ENCODE measurements at places on chromosomes 13 and 19.

DNA sequence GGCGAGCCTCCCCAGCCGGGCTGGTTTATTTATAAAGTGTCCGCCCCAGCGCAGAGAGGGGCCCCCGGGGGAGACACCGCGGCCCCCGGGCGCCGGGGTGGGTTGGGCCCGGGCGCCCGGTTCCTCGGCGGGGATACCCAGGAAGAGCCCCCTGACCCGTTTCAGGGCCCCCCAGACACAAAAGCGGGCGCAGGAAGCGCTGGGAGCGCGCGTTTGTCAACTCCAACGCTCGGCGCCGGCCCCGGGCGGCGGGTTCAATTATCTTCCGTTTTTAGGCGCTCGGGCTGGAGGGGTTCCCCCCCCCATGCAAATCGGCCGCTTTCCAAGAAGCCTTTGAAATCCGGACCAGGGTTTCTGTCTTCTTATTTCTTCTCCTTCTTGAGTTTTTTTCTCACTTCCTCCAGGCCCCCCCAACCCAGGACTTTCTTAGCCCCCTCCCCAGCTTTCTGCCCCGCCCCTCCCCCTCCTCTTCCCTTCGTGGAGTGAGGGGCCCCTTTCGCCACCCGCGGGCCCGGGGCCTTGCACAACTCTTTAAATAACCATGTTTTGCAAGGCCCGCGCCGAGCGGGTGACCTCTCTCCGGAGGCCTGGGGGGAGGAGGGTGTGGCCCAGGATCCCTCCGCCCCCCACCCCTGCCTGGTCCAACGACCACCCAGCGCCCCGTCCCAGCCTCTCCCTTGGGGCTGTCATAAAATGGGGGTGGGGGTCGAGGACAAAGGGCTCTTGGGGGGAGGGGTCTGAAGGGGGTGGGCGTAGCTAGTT lies 935 bp downstream of the ARID3A start:
- no peak for DNase-seq

DNA sequence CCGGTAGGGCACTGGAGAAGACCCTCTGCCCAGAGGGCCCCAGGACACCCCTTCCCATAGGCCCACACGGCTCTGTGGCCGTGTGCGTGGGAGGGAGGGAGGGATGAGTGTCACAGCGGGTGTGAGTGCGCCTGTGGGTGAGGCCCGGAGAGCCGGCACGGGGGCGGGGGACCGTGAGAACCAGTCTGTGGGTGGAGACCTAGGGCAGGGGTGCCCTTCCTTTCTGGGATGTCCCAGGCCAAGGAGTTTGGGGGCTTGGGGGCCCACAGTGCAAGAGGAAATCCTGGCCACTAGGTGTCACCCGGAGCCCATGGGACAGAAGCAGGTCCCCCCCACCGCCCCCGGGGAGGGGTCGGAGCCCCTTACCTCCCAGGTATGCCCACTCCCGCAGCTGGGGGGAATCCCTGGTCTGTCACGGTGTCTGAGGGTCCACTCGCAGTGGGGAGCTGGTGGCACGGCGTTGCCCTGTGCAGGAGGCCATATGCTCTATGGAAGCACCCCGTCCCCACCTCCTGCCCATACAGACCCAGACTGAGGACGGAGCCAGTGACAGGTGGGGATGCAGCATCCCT lies 16.0 kb upstream of the SLC7A10 start:
- no peak for DNase-seq

GRCh38 chr13:46327246-46327645 lies 59.8 kb downstream of the RUBCNL start:
- DNase-seq = no peak

DNA sequence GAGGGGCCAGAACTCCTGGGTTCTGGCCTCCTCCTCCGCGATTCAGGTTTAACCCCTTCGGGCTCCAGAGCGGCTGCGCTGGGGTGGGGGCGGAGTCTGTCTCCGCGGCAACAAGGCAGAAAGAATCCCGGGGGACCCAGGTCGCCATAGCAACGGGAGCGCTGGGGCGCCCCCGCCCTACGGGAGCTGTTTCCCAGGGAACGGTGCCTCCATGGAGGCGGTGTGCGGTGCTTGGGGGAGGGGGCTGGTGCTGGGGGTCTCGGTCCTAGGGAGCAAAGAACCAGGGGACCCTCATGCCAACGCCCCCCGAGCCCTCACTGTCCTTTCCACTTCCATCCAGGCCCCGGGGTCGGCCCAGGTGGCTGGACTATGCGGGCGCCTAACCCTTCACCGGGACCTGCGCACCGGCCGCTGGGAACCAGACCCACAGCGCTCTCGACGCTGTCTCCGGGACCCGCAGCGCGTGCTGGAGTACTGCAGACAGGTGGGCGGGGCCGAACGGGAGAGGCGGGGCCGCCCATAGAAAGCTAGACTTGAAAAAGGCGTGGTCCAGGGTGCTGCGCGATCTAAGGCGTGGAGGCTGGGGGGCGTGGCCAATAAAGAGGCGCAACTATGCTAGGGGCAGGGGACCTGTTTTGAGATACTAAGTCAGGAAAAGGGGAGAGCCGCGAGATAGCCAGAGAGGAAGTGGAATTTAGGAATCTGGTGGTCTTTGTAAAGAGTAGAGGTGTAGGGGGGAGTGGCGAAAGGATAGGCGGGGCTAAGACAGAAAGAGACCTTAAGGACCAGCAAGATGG lies 1.2 kb downstream of the APLP1 start:
- peak; percentile 97 for DNase-seq

- DNase-seq = no peak
Measured at GRCh38 chr13:93145199-93145598, 81.4 kb upstream of the GPC6 start.

GRCh38 chr19:17255150-17255621 lies 9.4 kb downstream of the USHBP1 start:
- no peak for DNase-seq

GRCh38 chr13:25973576-25973975 lies 78.2 kb downstream of the SHISA2 start:
- no peak for DNase-seq

GRCh38 chr19:23406721-23407120 lies 11.4 kb upstream of the ZNF91 start:
- DNase-seq = no peak

DNA sequence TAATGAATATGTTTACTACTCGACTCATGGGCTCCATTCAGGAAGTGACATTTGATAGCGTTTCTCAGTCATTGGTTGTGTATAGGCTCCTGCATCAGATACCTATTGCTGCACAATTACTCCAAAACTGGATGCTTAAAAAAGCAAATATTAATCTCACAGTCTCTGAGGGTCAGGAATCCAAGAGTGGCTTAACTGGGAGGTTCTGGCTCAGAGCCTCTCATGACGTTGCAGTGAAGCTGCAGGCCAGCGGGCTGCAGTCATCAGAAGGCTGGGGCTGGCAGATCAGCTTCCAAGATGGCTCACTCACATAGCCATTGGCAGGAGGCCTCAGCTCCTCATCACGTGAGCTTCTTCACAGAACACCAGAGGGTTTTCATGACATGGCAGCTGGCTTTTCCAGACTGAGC lies 525.1 kb upstream of the NBEA start:
- DNase-seq = no peak

GRCh38 chr13:23391752-23392151 lies 41.8 kb downstream of the SACS start:
- DNase-seq = no peak

GRCh38 chr13:25778808-25779305 lies 273.0 kb downstream of the SHISA2 start:
- no peak for DNase-seq

DNA sequence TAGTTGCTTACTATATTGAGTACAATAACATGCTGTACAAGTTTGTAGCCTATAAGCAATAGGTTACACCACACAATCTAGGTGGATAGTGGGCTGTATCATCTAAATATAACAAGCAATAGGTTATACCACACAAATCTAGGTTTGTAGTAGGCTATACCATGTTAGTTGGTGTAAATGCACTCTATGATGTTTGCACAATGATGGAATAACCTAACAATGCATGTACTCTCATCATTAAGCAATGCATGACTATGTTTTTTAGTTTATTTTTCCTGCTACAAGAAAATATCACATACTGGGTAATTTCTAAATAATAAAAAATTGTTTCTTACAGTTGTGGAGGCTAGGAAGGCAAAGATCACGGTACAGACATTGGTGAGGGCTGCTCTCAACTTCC lies 262.5 kb downstream of the SLITRK6 start:
- no peak for DNase-seq

GRCh38 chr13:76552041-76552772 lies 334.0 kb downstream of the KCTD12 start:
- DNase-seq = no peak

GRCh38 chr19:31575846-31576335 lies 226.7 kb upstream of the TSHZ3 start:
- no peak for DNase-seq

GRCh38 chr13:24605923-24606372 lies 74.3 kb upstream of the ATP12A start:
- no peak for DNase-seq

GRCh38 chr19:37933937-37934358 lies 26.9 kb downstream of the SIPA1L3 start:
- no peak for DNase-seq

DNA sequence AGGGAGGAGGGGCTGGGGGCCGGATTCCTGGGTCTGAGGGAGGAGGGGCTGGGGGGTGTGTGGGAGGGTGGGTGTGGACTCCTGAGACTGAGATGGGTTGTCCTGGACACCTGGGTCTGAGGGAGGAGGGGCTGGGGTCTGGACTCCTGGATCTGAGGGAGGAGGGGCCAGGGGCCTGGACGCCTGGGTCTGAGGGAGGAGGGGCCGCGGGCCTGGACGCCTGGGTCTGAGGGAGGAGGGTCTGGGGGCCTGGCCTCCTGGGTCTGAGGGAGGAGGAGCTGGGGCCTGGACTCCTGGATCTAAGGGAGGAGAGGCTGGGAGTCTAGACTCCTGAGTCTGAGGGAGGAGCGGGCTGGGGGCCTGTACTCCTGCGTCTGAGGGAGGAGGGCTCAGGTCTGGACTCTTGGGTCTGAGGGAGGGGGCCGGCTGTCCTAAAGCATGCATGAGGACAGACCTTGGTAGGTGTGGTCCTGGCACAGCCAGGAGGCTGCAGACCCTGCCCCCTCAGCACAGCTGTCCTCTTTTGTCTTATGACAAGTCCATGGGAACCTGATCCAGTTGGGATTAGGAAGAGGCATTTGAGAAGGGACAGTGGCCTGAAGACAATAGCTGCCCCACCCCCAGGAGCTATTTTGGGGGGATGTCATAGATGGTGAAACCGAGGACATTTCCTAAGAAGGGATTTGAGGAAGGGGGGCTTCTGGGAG lies 1.3 kb downstream of the TNNT1 start:
- no peak for DNase-seq

GRCh38 chr19:42028304-42029216 lies 34.5 kb upstream of the ATP1A3 start:
- peak; percentile 33 for DNase-seq
